Fibroblast of skin of right biceps (primary cell): ENCODE measurements at places on chromosomes 2 and 18.

DNA sequence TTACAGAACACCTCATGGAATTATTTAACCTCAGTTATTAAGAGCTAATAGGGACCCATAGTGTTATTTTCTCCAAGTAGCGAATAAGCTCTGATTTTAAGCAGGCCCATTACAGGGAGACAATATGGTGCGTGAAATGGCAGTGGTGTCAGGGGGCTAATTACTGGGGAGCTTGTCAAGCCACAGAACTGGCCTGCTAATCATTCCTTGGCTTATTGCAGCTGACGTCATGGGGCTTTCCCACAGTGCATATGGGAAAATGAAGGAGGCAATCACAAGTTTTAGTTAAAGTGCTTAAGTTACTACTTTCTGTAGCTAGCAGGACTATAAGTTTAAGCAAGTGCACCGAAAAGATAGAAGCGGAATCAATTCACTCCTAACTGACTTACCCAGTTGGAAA is 262.5 kb downstream of the TGIF1 start:
- peak; percentile 13 for DNase-seq

DNA sequence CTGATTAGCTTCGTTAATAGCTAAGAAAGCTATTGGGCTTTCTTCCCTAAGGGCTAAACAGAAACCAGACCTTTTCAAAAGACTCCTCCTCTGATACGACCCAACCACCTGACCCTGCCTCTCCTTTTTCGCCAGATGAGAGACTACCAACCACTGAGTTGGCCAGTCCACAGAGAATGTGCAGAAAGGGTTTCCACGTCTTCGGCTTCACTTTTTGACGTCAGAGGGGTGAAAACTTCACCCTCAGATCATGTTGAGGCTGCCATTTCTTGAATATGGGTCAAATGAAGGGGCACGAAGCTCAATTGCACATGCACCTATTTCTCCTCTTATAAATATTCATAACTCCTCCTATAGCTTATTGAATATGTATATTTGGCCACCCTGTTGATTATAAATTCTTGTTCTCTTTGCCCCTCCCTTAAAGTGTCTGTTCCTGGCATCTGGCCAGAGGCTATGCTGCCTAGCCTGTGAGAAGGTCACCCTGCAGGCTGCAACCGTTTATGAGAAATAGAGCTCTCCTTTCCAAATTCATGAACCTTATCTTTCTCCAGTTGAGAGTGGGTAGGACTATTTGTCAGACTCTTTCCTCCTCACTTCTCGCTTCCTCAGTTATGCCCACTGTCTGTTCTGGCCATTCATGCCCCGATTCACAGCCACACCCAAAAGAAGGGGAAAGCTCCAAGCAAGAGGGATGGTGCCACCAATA is 301.6 kb downstream of the STK39 start:
- no peak for DNase-seq

- peak; percentile 93 for DNase-seq
Observed at GRCh38 chr2:205868773-205869333, 186.6 kb downstream of the NRP2 start.

DNA sequence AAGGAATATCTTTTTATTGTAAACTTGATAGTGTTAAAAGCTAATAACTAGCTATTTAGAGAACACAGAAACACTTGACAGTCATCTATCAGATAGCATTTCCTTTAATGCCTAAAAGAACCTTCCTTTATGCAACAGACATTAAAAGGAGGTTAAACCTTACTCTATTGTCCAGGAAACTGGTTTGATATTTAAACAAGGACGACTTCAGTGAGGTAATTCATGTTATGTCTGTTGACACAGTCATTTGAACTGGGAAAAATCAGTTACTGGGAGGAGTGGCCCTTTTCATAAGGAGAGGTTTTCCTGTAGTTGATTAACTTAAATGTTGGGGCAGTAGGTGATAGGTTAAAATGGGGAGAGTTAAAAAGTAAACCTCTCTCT is 6.7 kb downstream of the TGIF1 start:
- DNase-seq: no peak

DNA sequence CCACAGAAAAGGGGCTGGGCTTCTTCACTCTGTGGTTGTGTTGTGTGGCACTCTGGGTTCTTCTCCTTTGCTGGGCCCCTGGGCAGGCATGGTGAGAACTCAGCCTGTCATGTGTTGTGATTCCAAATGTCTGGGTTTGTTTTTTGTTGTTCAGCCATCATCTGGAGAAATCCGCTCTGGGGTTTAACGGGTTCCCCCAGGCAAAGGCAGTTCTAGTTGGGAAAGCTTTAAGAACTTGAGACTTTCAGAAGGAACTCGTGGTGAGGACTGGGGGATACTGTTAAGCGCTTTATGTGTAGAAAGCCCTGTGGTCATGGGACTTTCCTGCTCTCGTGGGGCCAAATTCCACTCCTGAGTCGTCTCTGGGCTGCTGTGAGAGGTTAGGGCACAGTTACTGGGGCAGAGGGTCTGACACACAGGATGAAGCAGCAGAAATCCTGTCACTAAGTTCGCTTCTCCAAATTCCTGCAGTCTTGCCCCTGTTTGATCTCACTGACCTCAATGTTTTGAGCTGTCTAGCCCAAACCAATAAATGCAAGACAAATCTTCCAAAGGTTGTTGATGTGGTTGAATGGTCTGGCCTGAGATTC is 87.7 kb downstream of the RAPGEF4 start:
- DNase-seq: peak; percentile 16

- DNase-seq: peak; percentile 98
Observed at GRCh38 chr2:216492597-216493333, 5.9 kb upstream of the RPL37A start.

DNA sequence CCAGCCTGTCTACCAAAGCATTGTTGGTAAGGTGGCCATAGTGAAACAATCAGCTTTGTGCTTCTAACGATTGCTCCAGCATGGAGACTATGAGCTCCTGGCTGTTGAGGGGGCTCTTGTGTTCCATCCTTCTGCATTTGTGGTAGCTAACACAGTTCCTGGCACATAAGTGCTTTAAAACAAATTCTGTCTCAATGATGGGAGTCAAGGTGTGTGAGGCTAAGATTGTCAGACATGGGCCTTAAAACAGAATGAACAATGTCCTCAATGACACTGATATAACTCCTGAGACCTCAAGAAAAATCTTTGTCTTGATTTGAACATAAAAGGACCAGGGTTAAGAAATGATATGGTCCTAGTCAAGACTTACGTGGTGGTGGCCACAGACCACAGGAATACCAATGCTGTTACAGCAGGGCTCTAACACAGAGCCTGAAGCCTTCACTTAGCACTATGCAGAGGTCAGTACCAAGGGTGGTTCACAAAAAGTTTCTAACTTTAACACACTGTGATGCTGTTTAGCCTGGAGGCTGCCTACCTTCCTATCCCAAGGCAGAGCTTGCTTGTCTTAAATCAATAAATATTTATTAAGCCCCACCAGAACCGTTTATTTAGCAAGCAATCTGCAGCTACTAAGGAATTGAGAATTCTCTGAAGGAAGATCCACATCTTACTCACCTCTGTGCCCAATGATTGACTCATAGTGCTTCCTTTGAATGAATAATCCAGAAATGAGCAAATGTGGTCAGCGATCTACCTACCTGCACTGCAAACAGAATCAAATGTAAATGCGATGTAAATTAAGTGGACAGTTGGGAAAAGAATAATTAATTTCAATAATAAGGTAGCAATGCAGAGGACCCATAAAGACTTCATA is 35.1 kb downstream of the EVA1A start:
- DNase-seq: peak; percentile 30
